ENCODE measurements at places on chromosomes 1 and 21.
A peak's percentile ranks its signal among the peaks of the same experiment; 100 is the strongest.

GRCh38 chr21:36369064-36369685 lies 16.0 kb upstream of the CHAF1B start:
- DNase-seq = no peak

DNA sequence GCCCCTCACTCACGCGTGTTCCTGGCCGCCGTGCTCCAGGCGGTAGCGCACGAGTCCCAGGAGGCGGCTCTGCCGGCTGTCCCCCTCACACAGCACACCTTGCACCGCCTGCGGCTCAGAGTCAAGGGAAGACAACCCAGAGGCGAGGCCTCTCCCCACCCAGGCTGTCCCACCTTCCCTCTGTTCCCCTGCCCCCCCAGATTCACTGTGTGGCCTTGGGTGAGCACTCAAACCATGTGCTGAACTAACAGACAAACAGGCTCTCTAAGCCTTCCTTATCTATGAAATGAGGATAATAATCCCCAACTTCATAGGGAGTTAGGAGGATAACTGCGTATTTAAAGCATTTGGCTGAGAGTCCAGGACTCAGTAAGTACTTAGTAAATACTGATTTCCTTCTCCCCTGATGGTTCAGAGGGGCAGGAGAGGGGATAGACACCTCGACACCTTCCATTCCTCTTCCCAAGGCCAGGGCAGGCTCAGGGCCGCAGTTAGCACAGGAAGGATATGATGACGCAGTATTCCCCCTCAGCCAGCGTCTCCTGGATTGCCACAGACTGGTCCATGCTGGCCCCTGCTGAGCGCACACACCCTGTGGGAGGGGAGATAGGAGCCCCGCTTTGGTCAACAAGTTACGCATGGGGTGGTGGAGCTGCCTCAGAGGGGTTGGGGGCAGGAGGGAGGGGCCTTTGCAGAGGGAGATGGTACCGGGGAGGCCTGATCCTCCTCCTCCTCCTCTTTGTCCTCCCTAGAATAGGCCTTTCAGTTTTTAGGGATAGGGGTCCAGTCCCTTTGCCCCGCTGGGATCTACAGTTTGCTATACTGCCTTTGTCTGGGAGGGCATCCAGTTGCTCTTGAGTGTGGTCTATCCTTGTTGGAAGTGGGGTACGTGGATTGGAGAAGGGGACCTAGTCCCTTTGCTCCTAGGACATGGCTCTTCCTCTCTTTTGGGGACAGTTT lies 830 bp downstream of the INPP5B start:
- DNase-seq = peak; percentile 46

DNA sequence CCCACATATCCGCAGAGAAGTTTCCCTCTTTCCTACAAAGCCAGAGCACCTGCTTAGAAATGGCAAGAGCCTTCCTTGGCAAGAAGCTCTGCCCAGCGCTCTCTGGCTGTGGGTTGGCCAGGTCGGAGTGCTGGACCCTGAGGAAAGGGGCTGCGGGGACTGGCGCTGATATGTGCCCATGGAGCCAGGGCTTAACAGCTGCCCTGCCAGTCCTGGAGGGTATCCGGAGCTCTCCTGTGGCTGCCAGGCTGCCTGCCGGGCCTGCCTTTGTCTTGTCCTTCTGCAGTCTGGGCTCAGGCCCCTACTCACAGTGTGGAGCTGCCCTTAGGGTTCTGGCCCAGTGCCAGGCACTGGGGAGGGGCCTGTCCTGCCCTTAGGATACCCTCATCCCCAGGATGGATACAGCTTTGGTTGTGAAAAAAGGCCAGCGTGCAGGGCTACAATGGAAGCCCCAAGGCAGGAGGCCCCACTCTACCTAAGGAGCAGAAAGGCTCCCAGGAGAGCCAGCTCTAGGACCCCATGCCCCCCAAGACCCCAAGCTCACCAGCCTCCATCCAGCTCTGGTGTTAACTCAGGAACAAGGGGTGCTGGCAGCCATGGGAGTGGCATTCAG lies 43.4 kb downstream of the KIAA1614 start:
- no peak for DNase-seq

GRCh38 chr1:161726473-161727255 lies 5.3 kb downstream of the FCRLB start:
- DNase-seq = peak; percentile 95

- no peak for DNase-seq
These were observed 20.3 kb downstream of the FAM89A start for GRCh38 chr1:231019711-231020110.

GRCh38 chr1:226915672-226915995 lies 24.5 kb upstream of the COQ8A start:
- DNase-seq = no peak

- peak; percentile 70 for DNase-seq
These were observed 37.4 kb downstream of the TMCO4 start for GRCh38 chr1:19762175-19762779.

DNA sequence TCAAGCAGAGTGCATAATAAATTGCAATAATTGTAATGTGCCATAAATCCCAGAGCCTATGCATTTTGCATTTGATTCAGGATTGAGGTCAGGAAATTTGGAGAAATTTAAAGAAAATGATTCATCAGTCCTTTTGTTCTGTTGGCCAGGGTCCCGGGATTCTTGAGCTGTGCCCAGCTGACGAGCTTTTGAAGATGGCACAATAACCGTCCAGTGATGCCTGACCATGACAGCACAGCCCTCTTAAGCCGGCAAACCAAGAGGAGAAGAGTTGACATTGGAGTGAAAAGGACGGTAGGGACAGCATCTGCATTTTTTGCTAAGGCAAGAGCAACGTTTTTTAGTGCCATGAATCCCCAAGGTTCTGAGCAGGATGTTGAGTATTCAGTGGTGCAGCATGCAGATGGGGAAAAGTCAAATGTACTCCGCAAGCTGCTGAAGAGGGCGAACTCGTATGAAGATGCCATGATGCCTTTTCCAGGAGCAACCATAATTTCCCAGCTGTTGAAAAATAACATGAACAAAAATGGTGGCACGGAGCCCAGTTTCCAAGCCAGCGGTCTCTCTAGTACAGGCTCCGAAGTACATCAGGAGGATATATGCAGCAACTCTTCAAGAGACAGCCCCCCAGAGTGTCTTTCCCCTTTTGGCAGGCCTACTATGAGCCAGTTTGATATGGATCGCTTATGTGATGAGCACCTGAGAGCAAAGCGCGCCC lies 8.7 kb downstream of the PROX1 start:
- no peak for DNase-seq

DNA sequence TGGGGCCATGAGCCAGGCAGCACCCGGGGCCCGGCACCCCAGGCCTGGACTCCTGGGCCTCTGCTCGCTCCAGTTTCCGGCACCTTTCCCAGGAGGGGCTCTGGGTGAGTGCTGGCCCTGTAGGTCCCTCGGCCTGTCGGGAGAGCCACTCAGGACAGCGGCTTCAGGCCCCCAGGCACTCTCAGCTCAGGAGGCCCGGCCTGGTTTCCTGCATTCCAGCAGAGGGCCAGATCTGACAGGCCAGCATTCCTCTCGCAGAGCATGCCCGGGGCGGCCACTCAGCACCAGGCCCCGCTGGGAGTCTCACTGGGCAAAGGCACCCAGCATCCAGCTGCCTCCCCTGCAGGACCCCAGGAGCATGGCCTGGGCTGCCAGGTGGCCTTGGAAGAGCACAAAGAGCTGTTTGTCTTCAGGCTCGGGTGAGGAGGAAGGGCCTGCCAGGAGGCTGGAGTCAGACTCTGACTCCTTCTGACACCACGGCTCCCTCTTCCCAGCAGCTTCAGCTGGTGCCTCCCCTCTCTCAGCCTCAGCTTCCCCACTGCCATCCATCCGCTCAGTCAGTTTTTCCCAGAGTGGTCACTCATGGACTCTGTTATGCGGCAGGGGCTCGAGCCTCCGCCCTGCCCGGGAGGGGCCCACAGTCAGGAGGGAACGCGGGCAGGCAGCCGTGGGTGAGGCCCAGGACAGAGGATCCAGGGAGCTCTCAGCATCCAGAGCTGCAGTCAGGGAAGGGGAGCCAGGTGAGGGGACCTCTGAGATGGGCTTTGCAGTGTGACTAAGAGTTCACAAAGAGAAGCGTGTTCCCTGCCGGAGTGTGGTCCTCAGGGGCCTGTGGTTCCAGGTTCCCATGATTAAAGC lies 51.7 kb downstream of the WNT9A start:
- peak; percentile 6 for DNase-seq

- no peak for DNase-seq
These were observed 104.1 kb upstream of the MROH9 start for GRCh38 chr1:170831276-170831675.

DNA sequence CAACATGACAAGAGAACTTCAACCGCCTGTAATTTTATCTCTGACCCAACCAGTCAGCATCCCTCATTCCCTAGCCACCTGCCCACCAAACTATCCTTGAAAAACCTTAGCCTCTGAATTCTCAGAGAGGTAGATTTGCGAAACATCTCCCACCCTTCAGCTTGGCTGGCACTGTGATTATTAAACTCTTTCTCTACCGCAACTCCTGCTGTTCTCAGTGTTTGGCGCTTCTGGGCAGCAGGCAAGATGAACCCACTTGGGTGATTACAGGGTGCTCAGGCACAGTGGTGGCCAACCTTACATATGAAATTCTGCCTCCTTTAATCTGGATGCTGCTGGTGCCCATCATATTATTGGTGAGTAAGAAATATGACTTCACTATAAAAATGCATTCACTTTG lies 22.1 kb downstream of the CCDC190 start:
- DNase-seq = no peak

DNA sequence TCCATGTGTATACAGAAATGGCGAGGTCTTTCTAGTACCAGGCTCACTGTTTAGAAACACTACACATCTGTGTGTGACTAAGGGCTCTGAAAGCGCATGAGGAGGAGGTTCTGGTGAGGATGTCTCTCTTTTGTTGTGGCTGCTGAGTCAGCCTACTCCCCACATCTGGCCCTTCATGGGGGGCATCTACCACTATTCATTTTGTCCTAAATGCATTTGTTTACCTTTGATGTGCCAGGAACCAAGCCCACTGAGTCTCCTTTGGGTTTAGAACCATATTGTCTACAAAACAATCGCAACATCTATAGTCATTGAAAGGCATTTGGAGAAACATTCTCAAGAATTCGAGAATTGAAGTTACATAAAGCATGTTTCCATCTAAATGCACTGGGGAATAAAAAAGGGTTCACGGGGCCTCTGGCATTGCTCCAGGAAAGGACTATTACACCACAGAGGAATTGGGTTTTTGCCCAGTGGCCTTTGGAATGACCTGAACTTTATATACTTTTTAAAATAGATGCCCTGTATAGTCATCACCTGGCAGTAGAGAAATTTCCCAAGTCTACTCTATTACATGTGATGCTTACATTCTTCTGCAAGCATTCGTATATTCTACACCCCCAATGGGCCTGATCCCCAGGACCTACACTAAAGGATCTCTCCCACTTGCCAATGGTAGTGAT lies 35.1 kb upstream of the ADORA3 start:
- DNase-seq = no peak

DNA sequence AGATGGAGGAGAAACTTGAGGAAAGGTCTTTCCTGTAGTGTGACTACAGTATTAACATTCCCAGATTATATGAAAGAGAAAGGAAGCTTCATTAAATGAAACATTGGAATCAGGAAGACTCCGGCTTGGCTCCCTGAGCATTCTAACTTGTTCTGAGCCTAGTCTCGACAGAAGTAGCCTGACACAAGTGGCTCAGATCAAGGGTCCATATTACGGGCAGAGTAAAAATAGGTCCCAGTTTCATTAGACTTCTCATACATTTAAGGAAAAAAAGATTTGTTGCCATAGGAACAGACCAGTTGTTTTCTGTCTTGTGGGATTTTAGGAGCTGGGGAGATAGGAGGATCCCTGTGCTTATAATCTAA lies 12.8 kb downstream of the SMAP2 start:
- no peak for DNase-seq

GRCh38 chr1:30472526-30472925 lies 250.9 kb downstream of the MATN1 start:
- no peak for DNase-seq

- DNase-seq = peak; percentile 54
These were observed 14.8 kb upstream of the NCMAP start for GRCh38 chr1:24540906-24541710.

GRCh38 chr1:221667504-221667903 lies 74.4 kb downstream of the DUSP10 start:
- DNase-seq = no peak

DNA sequence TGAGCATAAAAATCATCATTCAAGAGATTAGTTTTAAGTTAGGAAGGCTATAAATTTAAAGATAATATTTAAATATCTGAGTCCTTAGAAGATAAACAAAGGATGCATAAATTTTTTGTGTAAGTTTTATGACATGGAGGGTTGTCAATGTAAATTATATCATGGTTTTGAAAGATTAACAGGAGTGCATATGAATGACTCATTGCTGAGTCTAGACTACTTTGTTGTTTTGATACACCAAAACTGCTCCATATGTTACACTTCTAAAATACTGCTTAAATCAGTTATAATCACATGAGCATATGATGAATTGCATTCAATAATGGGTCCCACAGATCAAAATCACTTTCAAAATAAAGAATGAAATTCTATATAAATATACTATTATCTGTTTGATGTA lies 312.5 kb downstream of the KCNT2 start:
- DNase-seq = no peak

GRCh38 chr1:32426489-32427255 lies 32.4 kb upstream of the BSDC1 start:
- peak; percentile 33 for DNase-seq

DNA sequence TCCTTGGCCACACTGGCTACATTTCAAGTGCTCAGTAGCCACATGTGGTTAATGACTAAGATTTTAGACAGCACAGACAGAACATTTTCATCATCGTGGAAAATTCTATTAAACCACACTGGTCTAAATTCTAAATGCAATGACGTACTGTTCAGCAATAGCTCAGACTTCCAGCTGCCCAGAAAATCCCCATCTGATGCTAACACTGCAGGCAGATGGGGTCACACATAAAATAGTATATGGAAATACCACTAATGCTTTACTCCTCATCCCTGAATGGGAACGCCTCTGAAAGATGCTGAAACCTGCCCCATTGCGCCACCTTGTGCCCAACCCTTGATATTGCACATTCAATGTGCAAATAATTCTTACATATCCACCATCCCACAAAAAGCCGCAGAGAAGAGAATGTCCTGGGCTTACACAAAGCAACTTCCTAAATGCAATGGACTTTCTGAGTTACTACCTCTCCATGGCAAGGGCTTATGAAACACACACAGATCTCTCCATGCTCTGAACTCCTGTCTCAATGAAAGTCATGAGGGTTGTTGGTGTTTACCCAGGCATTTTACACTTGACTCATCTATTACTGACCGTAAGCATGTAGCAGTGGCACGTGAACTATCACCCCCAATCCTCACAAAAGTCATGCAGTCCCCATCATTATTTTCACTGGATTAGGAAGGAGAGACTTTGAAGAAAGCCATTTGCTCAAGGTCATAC lies 20.3 kb upstream of the SLC5A9 start:
- peak; percentile 47 for DNase-seq

- no peak for DNase-seq
These were observed 23.3 kb upstream of the CDK18 start for GRCh38 chr1:205481218-205481617.

DNA sequence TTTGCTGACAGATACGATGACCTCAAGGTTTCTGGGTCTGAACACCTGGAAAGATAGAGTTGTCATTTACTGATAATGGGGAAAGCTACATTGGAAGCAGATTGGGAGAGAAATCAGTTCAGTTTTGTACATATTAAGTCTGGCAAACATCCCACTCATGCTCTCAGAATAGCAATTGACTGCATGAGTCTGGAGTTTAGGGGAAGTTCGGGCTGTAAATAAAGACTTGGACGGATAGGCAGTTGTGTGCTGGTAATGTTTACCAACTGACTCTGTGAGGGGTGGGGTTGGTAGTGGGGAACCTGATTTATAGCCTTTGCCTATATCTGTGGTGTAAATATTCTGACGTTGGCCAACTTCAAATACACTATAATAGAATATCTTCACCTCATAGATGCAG lies 4.0 kb downstream of the H6PD start:
- no peak for DNase-seq

GRCh38 chr1:230050973-230051735 lies 15.9 kb upstream of the GALNT2 start:
- DNase-seq = no peak
